ENCODE measurements at places on chromosomes 16 and 17.

DNA sequence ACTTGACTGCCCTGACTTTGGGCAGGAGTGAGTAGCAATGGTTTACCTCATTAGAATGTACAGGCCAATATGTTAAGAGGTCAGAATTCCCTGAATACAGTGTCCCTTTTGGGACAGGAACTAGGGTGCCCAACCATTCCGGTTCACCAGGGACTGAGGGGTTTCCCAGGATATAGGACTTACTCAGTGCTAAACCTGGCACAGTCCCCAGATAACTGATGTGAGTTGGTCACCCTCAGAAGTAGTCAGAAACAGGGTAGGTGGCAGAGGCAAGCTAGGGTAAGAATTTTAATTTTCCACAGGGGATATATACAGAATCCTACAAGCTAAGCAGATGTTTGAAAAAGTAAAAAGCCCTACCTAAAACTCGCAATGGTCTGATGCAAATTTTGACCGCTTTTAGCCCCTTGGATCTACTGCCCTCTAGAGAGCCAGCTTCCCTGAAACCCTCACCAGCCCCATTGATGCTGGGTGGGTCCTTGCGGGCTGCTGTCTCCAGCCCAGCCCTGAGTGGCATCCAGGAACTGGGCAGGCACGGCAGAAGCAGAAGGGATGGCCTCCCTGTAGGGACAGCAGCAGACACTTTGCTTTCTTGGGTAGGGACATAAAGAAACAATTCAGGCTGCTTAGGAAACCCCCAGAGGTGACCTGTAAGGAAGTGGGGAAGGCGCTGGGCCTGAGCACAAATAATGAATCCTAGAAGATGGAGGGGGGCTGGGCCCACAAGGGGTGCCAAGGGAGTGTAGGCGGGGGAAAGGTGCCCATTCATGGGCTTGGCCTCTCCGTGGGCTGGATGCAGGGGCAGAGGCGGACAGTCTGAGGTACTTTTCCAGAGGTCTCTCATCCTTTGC lies 434.8 kb downstream of the SLC39A11 start:
- peak; percentile 61 for DNase-seq

GRCh38 chr16:77744141-77744540 lies 21.8 kb downstream of the NUDT7 start:
- DNase-seq: no peak

DNA sequence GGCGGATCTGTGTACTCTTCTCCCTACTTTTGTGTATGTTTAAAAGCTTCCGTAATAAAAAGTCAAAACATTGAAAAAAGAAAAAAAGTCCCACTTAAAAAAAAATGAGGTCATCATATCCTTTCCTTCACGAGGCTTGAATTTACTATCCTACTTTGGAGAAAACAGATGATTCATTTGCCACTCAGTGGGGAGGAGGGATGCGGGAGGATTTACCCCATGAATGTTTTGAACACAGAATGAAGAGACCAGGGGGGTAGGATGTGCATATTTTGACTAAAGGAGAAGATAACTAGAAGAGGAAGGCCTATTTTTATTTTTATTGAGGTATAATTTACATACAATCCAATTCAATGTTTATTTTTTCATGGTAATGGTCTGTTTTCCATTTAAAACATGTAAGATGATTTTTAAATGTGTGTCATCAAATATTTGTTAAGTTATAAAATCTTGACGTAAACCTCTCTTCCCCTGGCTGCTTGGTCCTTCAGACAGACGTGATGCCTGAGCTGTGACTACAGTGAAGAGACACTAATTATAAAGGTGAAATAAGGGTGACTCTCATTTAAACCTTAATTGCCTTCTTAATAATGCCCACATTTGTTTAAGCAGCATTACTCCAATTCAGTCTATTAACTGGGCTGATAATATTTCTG lies 135.4 kb upstream of the AXIN2 start:
- DNase-seq: peak; percentile 19

DNA sequence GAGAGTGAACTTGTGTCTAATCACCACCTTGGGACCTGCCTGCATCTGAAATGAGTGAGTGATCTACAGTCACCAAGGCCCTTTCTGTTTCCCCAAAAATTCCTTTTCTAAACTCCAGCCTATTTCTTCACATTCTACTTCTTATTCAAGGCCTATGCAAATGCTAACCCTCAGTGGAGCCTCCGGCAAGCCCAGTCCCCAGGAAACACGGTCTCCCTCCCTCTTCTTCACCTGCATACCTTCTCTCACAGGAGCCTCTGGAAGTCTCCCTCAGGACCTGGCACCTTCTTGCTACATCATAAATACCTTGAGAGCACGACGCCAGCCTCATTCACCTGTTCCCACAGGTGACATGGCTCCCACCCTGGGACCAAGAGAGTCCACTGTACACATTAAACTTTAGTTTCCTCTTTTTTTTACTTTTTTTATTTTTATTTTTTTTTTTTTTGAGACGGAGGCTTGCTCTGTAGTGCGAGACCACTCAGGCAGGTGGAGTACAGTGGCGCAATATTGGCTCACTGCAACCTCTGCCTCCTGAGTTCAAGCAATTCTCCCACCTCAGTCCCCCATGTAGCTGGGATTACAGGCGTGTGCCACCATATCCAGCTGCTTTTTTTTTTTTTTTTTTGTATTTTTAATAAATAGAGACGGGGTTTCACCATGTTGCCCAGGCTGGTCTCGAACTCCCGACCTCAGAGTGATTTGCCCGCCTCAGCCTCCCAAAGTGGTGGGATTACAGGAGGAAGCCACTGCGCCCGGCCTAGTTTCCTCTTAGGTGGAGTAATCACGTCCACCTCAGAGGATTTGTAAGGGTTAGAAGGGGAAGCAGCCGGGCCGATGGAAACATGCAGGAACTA lies 97.3 kb downstream of the ANKRD11 start:
- no peak for DNase-seq

DNA sequence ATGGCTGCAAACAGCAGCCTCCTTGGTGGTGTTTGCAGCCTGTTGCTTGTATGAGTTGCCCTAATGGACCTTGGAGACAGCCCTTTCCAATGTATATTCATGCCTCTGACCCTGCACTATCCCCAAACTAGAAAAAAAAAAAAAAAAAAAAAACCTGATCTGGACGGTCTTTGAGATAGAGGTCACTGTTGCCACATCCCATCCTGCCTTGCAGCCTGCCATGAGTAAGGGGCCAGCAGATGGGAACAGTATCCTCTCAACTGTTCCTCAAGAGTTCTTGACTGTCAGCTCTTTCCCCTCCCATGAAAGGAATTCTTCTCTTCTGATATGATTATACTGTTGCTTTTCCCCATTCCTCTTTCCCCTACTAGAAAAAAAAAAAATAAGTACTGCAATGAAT lies 152.4 kb downstream of the SSH2 start:
- no peak for DNase-seq

GRCh38 chr16:5505091-5505887 lies 407.7 kb upstream of the EEF2KMT start:
- no peak for DNase-seq

- no peak for DNase-seq
Measured at GRCh38 chr16:56965149-56966092, 3.7 kb downstream of the CETP start.

- DNase-seq: peak; percentile 26
Measured at GRCh38 chr17:57565176-57565575, 179.9 kb downstream of the CCDC182 start.

- DNase-seq: no peak
Measured at GRCh38 chr16:83550183-83550569, 257.6 kb upstream of the HSBP1 start.

DNA sequence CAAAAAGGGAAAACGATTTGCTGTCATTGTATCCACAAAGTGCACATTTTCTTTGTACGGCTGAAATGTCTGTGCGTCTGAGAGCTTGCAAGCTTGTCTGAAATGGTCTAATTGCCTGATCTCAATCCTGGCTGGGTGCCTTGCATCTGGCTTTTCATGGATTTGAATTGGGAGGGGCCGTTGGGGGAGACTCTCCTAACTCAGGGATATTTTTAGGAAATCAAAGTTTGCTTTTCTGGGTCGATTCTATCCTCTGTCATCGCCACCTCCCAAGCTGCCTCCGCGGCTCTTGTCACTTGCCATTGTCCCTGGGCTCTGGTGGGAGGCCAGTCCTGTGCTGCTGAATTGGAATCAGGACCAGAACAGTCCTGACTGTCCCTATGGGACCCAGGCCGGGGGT lies 33.3 kb upstream of the MGAT5B start:
- no peak for DNase-seq

DNA sequence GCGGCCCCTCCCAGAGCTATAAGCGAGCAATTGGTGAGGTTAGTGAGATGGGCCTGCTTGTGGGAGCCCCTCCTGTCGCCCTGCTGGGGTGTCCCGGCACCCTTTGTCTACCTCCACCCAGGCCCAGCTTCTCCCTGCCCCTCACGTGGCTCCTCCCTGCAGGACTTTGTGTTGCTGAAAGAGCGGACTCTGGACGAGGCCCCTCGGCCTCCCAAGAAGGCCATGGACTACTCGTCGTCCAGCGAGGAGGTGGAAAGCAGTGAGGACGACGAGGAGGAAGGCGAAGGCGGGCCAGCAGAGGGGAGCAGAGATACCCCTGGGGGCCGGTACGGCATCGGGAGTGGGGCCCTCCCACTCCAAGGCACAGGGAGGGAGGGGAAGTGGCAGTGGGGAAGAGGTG lies 6.1 kb upstream of the C17orf107 start:
- no peak for DNase-seq

- no peak for DNase-seq
Measured at GRCh38 chr17:79946352-79947231, 89.1 kb downstream of the TBC1D16 start.

DNA sequence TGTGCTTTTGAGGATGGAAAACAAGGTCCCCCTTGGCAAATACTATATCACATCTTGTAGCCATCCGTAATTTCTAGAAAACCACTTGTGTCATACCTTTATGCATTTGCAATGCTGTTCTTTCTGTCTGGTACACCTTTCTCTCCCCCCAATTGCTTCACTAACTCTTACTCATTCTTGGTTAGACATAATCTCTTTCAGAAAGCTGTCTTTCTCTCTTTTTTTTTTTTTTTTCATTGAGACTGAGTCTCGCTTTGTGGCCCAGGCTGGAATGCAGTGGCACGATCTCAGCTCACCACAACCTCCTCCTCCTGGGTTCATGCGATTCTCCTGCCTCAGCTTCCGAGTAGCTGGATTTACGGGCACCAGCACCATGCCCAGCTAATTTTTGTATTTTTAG lies 94.9 kb upstream of the C17orf78 start:
- DNase-seq: no peak

DNA sequence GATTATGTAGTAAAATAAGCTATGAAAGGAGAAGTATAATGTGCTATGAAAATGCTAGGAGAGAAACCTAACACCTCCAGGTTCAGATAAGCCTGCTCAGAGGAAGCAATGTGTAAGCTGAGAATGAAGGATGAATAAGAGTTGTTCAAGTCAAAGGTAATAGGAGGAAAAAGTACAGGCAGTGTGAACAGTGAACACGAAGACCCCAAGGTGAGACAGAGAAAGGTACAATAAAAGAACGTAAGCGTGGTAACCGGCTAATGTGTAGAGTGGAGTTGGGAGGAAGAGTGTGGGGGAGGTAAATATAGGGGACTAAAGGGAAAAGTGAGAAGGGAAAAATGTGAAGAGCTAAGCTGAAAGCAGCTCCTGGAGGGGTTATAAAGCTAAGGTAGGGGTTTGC lies 74.2 kb downstream of the TTC19 start:
- DNase-seq: no peak

GRCh38 chr16:79483336-79483735 lies 117.2 kb downstream of the MAF start:
- DNase-seq: no peak

GRCh38 chr16:19278403-19278802 lies 7.1 kb upstream of the CLEC19A start:
- no peak for DNase-seq

GRCh38 chr17:59221159-59221847 lies 992 bp downstream of the GDPD1 start:
- peak; percentile 45 for DNase-seq

- DNase-seq: peak; percentile 71
Measured at GRCh38 chr16:73058616-73059409, 10.9 kb upstream of the ZFHX3 start.

DNA sequence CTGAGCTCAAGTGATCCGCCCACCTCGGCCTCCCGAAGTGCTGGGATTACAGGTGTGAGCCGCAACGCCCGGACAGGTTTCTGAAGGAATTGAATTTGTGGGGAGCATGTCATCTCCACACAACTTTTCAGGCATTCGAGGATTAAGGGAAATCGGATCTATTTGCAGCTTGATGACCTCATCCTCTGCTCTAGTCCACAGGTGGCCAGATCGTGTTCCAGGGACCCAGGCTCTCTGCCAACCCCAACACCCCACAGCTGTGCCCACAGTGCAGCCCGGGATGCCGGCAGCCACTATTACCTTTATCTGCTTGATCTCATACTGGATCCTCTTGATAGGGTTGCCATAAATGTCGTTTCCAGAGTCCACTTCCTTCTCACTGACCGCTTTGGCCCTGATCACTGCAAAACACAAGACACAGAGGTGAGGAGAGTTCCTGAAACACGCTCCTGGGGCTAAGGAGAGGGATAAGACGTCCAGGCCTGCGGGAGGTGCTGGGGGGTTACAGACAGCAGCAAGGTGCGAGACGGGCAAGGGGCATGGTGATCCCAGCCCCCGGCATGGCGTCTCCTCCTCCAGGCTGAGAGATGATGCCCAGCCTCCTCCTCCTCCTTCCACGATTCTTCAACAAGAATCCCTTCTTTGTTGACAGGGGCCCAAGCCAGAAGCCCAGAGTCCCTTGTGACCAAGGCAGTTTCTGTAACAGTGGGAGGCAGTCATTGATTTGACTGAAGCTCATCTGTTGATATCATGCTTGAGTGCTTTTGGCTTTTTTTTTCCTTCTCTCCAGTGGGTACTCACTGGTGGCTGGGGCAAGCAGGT lies 29.3 kb downstream of the CEP295NL start:
- peak; percentile 95 for DNase-seq

GRCh38 chr17:19706791-19707727 lies 9.3 kb downstream of the SLC47A2 start:
- no peak for DNase-seq

DNA sequence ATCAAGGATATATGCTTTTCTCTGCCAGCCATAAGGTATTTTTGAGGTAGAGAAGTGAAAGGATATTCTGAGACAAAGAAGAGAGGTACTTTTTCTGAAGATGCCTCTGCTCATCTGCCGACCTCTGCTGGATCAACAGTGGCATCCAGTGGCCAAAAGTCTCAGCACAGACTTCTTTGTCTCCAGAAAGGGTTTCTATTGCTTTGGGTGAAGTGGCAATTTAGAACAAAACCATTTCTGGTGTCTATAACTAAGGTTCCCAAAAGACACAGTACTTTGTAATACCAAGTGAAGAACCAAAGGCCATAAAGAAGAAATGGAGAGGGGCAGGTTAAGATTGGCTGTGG lies 155.2 kb upstream of the C17orf78 start:
- no peak for DNase-seq
